ENCODE measurements at places on chromosomes 6 and 20.

DNA sequence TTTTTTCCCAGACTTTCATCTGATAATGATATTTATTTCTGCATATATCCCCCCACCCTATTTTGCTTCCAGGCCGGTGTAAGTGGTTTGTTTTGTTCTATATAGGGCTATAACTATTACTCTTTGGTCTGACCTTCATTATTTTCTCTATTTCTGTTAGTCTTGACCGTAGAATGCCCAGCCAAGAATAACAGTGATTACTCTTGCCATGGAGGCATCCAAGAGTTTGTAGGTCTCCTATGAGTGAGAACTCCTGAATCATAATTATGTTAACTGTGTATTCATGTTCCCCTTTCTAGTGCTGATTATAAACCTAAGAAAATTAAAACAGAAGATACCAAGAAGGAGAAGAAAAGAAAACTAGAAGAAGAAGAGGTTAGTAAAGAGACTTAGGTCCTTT lies 52.2 kb downstream of the TOP1 start:
- no peak for DNase-seq
- peaks cover 12% of the 10 kb centered on the region for H3K4me1 ChIP-seq
- peaks cover 10% of the 10 kb centered on the region for H3K36me3 ChIP-seq
- H3K27ac ChIP-seq = no peak overlapping the region

DNA sequence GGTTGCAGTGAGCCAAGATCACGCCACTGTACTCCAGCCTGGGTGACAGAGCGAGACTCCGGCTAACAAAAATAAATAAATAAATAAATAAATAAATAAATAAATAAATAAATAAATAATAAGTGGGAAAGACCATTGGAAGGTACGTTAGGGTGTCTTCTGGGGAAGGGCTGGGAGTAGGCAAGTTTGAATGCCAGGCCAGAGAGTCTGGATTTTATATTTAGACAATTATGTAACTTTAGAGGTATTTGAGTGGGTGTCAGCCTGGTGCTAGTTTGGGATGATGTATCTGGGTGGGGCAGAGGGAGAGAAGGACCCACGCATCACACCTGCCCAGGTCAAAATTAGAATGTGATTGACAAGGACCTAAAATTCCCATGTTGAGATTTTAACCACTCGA lies 108.5 kb upstream of the PRND start:
- no peaks in the 10 kb centered on the region for H3K36me3 ChIP-seq
- no peak for DNase-seq
- H3K27me3 ChIP-seq = no peaks in the 10 kb centered on the region

DNA sequence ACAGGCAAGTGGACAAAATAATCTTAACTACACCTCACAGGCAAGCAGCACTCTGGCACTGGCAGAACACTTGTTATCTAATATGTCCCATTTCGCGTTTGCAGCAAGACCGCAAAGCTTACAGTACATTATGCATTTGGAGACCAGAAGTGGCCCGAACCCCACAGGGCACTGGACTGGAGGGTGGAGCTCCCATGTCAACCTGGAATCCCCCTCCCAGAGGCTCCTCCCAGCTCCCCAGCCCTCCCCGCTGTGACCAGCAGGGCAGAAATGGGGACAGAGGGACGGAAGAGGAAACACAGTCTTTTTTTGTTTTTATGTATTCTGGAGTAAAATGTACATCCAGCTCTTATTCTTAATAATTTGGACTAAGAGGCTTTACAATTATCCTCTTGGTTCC lies 263.7 kb downstream of the SMOC2 start:
- no peak overlapping the region for H3K27ac ChIP-seq
- H3K36me3 ChIP-seq = no peaks in the 10 kb centered on the region
- no peak for DNase-seq
- H3K4me3 ChIP-seq = no peak overlapping the region
- H3K27me3 ChIP-seq = no peaks in the 10 kb centered on the region

DNA sequence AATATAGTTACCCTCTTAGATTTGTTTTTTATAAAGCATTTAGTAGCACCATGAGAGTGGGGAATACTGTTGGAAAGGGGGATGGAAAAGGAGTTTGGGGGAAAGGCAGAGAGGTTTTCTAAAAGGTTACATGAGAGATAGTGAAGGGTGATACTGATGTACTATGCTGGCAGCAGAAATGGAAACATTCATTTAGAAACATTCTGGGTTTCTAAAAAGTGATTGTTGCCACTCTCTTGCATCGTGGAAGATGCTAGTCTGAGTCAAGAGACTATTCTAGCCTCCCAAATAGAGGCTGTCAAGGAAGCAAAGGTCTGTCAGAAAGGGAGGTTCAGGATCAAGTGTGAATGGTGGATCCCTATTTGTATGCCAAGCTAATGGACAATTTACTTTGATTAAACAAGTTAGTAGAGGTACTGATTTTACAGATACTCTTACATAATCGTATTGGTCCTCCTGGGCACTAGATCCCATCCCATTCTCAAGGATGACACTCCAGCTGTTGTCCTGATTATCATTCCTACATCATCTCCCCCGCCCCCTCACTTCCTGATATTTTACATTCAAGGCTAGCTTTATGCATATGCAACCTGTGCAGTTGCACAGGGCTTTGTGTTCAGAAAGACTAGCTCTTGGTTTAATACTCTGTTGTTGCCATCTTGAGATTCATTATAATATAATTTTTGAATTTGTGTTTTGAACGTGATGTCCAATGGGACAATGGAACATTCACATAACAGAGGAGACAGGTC lies 15.4 kb upstream of the ABT1 start:
- no peak for DNase-seq
- no peak overlapping the region for H3K27ac ChIP-seq

GRCh38 chr6:91358986-91359385 lies 772.1 kb upstream of the MAP3K7 start:
- no peak for DNase-seq
- no peaks in the 10 kb centered on the region for H3K4me1 ChIP-seq
- H3K27ac ChIP-seq = no peak overlapping the region

- no peaks in the 10 kb centered on the region for H3K27me3 ChIP-seq
- H3K36me3 ChIP-seq = no peaks in the 10 kb centered on the region
- H3K27ac ChIP-seq = no peak overlapping the region
- no peak overlapping the region for H3K4me3 ChIP-seq
- no peak for DNase-seq
Measured at GRCh38 chr20:43988867-43989266, 74.2 kb downstream of the TOX2 start.

GRCh38 chr6:113522376-113522775 lies 334.8 kb upstream of the MARCKS start:
- no peaks in the 10 kb centered on the region for H3K36me3 ChIP-seq
- no peak overlapping the region for H3K4me3 ChIP-seq
- peaks cover 32% of the 10 kb centered on the region for H3K4me1 ChIP-seq

DNA sequence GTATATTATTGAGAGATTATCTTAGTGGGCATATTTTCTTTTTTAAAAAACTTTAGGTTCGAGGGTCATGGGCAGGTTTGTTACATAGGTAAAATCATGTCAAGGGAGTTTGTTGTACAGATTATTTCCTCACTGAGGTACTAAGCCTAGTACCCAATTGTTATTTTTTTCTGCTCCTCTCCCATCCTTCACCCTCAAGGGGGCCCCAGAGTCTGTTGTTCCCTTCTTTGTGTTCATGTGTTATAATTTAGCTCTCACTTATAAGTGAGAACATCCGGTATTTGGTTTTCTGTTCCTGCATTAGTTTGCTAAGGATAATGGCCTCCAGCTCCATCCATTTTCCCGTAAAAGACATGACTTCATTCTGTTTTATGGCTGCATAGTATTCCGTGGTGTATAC lies 247.9 kb upstream of the RAB32 start:
- H3K4me3 ChIP-seq = no peak overlapping the region
- no peaks in the 10 kb centered on the region for H3K36me3 ChIP-seq
- H3K4me1 ChIP-seq = no peaks in the 10 kb centered on the region
- DNase-seq = no peak
- H3K27me3 ChIP-seq = no peaks in the 10 kb centered on the region
- no peak overlapping the region for H3K27ac ChIP-seq

- H3K27ac ChIP-seq = no peak overlapping the region
- no peak for DNase-seq
- no peak overlapping the region for H3K4me3 ChIP-seq
- H3K4me1 ChIP-seq = peaks cover 24% of the 10 kb centered on the region
- H3K36me3 ChIP-seq = peaks cover 1% of the 10 kb centered on the region
- H3K27me3 ChIP-seq = no peaks in the 10 kb centered on the region
Measured at GRCh38 chr6:75102301-75102700, 103.6 kb downstream of the COL12A1 start.

DNA sequence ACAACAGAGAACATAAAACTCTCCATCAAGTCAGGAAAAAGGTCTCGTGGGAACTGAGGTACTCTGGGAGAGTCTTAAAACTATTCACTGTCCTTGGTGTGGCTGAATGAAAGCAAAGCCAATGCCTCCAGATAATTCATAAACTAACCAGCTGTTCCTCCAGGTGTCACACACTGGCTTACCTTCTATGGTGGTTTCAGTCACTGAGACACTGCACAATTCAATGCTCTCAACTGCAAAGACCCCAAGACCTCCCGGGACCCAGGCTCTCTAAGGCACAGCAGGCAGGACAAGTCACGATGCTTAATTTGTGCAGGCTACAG lies 100.8 kb downstream of the GMPR start:
- no peak overlapping the region for H3K27ac ChIP-seq
- DNase-seq = no peak
- H3K27me3 ChIP-seq = no peaks in the 10 kb centered on the region

DNA sequence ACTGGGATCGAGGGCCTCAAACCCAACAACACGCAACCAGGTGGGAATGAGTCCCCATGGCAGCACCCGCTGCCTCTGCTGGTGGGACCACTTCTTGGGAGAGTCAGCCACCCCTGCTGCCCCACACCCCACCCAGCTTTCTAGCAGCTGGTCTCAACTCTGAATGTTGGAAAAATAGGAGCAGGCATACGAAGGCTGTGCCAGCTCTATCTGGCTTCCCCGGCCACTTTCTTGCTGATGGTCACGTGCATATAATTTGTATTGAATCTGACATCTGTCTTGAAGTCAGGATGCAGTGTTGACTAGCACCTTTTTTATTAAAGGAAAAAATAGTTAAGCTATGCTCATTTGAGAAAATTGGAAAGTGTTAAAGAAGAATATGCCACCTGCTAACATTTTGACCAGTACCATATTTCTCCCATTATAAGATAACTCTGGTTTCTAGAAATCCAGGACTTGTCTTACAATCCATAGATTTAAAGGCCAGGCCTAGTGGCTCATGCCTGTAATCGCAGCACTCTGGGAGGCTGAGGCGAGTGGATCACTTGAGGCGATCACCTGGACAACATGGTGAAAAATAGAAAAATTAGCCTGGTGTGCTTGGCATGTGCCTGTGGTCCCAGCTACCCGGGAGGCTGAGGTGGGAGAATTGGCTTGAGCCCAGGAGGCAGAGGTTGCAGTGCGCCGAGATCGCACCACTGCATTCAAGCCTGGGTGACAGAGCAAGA lies 26.9 kb upstream of the MAPRE1 start:
- DNase-seq = no peak
- no peak overlapping the region for H3K4me3 ChIP-seq
- no peaks in the 10 kb centered on the region for H3K27me3 ChIP-seq
- peaks cover 14% of the 10 kb centered on the region for H3K36me3 ChIP-seq
- peaks cover 13% of the 10 kb centered on the region for H3K4me1 ChIP-seq

DNA sequence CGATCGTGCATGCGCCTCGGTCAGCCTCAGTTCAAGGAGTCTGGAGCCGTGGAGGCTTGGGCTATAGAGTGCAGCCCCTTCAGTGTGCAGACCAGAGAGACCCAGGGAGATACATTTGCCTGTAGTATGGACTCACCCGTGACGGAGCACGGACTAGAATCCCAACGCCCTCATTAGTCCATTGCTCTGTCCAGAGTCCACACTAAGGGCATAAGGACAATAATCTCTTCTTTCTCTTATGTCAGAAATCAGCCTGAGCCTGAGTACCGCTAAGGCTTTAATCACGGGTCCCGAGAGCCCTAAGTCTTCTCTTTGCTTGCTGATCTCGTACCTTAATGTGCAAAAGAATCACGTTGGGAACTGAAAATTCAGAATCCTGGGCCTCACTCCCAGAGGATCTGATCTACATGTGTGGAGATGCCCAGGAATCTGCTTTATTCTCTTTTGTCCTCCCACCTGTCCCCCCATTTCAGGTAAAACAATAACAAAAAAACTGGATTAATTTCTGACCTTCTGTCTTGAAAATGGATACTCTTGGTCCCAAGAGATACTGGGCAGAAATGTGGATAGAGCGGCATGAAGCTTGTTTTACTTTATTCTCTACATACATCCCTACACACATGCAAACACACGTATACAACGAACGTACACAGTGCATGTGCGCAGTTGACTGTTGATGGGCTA lies 671 bp downstream of the BPHL start:
- H3K27ac ChIP-seq = peak overlapping the region; percentile 93
- H3K36me3 ChIP-seq = no peaks in the 10 kb centered on the region
- DNase-seq = peak; percentile 52
- H3K27me3 ChIP-seq = no peaks in the 10 kb centered on the region
- peak overlapping the region; percentile 75 for H3K4me3 ChIP-seq

GRCh38 chr6:11425431-11425871 lies 112.1 kb upstream of the TMEM170B start:
- H3K4me3 ChIP-seq = no peak overlapping the region
- no peaks in the 10 kb centered on the region for H3K27me3 ChIP-seq
- H3K27ac ChIP-seq = peak overlapping the region; percentile 62
- DNase-seq = peak; percentile 75
- peaks cover 47% of the 10 kb centered on the region for H3K4me1 ChIP-seq
- H3K36me3 ChIP-seq = no peaks in the 10 kb centered on the region

DNA sequence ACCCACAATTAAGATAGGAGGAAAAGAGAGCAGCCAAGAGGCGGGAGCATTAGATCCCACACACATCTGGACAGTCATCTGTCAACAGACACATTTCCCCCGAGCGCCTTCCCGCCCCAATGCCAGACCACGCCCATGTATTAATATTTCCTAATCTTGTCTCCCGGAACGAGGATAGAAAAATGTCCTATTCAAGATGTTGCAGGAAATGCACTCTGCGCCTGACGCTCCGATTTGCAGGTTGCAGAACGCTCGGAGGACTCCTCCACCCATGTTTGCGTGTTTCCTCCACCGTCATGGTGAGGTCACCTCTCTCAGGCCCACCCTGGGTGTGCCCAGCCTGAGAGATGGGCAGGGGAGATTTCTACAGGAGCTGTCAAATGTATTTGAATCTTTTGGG lies 215.2 kb downstream of the TAF4 start:
- H3K27ac ChIP-seq = no peak overlapping the region
- no peaks in the 10 kb centered on the region for H3K36me3 ChIP-seq
- no peak overlapping the region for H3K4me3 ChIP-seq
- peaks cover 2% of the 10 kb centered on the region for H3K27me3 ChIP-seq
- no peak for DNase-seq

DNA sequence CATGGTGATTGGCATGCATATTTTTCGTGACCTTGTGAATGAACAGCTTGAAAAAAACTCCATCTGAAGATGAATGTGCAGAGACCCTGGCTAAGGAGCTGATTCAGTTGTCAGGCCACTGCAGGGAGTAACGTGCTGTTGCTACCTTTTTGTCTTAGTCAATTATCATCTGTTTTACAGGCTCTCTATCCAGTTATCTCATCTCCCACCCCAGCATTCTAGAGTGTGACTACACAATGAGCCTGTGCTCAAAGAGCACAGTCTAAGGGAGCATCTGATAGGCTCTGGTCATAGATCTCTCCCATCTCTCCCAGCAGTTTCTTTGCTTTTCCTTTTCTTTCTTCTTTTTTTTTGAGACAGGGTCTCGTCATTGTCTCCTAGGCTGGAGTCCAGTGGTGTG lies 45.5 kb downstream of the NDRG3 start:
- H3K4me1 ChIP-seq = no peaks in the 10 kb centered on the region
- no peak overlapping the region for H3K4me3 ChIP-seq
- no peaks in the 10 kb centered on the region for H3K36me3 ChIP-seq
- DNase-seq = no peak
- no peak overlapping the region for H3K27ac ChIP-seq
- no peaks in the 10 kb centered on the region for H3K27me3 ChIP-seq

GRCh38 chr6:10621213-10621612 lies 73.2 kb downstream of the C6orf52 start:
- H3K27ac ChIP-seq = no peak overlapping the region
- no peak for DNase-seq
- no peaks in the 10 kb centered on the region for H3K4me1 ChIP-seq
